ENCODE measurements at places on chromosomes 2 and 18. TPM values are rescaled to one million over a fixed set of nuclear protein-coding genes. Genes with fewer than 3 reads are reported as not detected.

The GPBAR1 gene
- total RNA-seq: 0.22 TPM

The PSMA8 gene
- not detected for total RNA-seq

The GPR45 gene
- total RNA-seq: 0.22 TPM

The GKN2 gene
- total RNA-seq: 0.22 TPM

The RBM44 gene
- total RNA-seq: 0.22 TPM

The COL4A3 gene
- under 0.01 TPM for total RNA-seq

The KIAA2012 gene
- total RNA-seq: not detected

The WDR54 gene
- 45.7 TPM for total RNA-seq

The RIT2 gene
- not detected for total RNA-seq

The KCNJ3 gene
- total RNA-seq: not detected

The CROCC2 gene
- not detected for total RNA-seq

The PJVK gene
- total RNA-seq: 1.5 TPM

The ABCG5 gene
- total RNA-seq: not detected

Measured in placental pericyte (primary cell).